Urothelium cell line (cell line): ENCODE measurements at places on chromosomes 7 and 10.

- no peak for DNase-seq
Observed at GRCh38 chr10:45811075-45811474, 36.2 kb downstream of the AGAP4 start.

DNA sequence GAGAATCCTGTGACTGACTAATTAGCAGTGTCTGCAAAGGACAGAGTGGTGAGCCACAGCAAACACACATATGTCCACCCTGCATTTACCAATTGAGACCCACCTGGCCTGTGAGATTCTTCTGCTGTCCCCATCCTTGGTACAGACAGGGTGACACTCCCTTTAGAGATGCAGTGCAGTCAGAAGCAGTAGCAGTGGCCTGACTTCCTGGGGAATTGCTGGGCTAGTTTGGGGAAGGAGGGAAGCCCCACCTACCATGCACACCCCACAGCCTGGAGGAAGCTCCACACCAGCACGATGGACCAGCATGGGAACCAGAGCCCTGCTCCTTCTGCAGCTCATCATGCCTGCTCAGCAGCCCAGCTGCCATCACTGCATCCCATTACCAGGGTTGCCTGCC is 924.9 kb upstream of the ZNF722 start:
- no peak for DNase-seq

- DNase-seq = no peak
Observed at GRCh38 chr10:112672706-112673105, 225.7 kb downstream of the VTI1A start.

DNA sequence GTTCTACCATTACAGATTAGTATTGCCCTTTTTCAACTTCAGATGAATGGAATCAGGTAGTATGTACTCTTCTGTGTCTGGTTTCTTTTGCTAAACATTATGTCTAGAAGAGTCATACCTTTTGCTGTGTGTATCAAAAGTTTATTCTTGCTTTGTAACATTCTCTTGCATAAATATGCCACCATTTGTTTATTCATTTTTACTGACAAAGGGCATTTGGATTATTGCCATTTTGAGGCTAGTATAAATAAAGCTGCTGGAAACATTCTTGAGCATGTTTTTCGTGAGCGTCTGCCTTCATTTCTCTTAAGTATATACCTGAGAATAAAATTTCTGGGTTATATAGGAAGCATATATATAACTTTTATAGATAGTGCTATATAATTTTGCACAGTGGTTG is 121.7 kb upstream of the CSTF2T start:
- DNase-seq = no peak

- no peak for DNase-seq
Observed at GRCh38 chr7:151432658-151433521, 7.1 kb downstream of the CRYGN start.

- DNase-seq = no peak
Observed at GRCh38 chr10:65110009-65110408, 1588.8 kb downstream of the REEP3 start.

GRCh38 chr7:47458057-47458456 is 123.9 kb downstream of the TNS3 start:
- DNase-seq = peak; percentile 64

DNA sequence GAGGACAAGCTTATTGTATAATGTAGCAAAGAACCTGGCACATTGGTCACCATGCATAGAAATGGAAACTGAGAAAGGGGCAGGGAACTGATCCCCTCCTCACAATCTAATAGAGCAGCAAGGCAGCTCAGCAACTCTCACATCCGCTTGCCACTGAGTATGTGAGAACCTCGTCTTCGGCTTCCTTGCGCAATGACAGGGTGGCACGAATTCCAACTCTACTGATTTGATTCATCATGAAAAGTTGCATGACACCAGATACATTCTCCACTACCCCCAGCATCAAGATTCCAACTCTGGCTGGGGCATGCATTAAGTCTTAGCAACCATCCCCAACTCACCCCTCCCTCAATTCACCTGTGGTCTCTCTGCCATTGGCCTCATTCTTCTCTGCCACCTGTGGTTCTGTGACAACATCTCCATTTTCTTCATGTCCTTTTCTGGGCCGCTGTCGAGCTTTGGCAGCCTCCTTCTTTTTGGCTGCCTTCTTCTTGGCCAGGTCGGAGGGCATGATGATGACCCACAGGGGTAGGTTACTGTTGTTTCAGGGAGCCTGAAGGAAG is 976 bp downstream of the ABCF2 start:
- no peak for DNase-seq

DNA sequence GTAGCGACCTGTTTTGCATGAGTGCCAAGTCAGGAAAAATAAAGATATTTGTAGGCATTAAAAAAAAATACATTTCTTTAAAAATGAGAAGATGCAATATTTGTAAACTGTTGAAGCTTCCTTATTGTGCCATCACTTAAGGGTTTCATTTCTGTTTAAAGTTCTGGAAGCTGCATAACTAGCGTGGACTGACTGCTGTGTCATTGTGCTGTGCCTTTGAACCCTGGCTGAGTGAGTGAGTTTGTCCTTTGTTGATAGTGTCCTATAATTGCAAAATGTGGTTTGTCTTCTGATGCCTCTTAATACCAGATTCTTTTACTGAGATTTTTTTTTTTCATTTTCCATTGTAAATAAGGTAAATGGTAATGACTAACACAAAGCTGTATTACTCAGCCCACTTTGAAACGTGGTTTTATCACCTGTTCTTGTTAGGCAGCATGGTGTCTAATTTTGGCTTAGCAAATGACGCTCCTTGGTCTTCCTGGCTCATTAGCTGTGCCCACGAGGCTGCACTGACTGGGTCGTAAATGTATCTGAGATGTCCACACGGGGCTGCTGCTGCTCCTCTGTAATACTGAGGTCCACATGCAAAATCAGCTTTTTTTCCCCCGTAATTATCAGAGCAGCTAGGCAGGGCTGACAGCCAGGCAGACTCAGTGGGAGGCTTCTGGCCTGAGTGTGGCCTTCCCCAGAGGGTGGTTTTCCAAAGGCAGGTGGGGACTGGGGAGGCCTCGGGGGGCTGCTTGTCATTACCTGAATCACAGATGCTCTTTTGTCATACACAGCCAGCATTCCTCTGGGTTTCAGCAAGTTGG is 14.8 kb downstream of the ZSCAN25 start:
- no peak for DNase-seq

DNA sequence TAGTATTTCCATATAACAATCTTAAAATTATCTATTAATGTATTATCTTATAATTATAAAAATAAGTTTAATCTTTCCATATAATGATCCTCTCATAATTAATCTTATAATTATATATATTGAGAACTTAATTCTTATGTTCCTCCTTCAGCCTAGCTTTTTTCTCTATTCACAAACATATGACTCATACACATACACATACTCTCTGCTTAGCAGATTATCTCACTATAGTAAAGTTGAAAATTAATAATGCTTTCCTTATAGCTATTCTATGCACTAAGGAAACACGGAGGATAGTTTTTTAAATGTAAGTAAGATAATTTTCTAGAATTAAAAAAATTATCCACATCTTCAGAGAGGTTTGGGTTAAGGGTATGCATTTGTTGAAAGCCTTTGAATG is 47.7 kb upstream of the ITGB8 start:
- DNase-seq = no peak

GRCh38 chr10:130807096-130807495 is 504.4 kb downstream of the TCERG1L start:
- DNase-seq = no peak

DNA sequence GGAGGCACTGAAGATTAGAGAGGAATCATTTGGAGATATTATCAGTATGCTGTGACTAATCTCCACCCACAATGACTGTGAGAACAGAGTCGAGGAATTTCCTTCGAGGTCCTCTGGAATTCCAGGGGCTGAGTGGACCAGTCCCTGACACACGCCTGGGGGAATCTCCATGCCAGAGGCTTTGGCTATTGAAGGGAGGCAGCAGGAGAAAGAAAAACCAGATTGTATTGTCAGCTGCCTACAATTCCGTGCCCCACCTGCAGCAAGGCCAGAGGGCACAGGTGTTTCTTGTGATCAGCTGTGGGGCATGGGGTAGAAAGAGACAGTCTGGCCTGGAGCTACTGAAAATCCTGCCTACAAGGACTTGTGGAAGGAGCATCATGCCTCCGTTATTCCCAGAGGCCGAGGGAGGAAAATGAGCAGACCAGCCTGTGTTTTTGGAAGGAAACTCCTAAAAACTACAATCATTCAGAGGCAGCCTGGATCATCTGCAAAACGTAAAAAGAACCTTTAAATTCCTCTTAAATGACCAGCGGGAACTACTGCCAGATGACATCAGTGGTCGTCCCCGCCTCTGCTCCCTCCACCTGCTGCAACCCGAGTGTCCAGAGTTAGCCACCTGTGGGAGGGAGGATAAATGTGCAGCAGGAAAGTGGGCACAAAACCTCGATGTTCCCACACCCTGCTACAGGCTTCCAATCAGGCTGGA is 25.4 kb upstream of the ANK3 start:
- peak; percentile 83 for DNase-seq

GRCh38 chr10:97903128-97904017 is 53.7 kb downstream of the GOLGA7B start:
- DNase-seq = no peak

GRCh38 chr7:117564080-117564479 is 84.3 kb downstream of the CFTR start:
- DNase-seq = no peak

DNA sequence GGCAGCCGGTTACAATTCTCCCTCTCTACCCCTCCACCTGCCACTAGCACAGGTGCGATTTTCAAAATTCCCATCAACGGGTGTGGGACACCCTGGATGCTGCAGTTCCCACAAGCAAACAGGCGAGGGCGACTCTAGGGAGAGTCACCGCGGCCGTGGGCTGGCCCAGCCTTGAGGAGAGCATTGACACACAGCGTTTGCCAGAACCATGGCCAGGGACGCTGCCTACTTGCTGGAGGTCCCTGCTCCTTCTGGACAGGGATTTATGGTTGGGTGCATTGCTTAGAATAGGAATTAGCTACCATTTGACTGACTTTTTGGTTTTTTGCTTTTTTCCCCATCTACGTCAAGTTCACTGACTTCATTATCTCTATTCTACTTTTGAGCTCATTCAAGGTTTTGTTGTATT is 19.0 kb upstream of the CLDN4 start:
- peak; percentile 78 for DNase-seq

DNA sequence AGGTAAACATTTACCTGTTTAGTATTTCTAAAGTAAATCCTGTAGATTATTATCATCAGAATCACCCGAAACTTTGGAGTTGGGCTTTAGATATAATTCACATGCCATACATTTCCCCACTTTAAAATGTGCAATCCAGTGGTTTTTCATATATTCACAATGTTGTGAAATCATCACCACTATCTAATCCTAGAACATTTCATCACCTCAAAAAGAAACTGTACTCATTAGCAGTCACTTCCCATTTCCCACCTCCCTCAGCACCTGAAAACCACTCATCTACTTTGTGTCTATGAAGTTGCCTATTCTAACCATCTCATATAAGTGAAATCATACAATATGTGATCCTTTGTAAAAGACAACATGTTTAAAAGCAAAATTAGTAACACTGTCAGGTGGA is 182.6 kb downstream of the FZD1 start:
- DNase-seq = no peak
